ENCODE measurements at places on chromosomes 5 and 9.

DNA sequence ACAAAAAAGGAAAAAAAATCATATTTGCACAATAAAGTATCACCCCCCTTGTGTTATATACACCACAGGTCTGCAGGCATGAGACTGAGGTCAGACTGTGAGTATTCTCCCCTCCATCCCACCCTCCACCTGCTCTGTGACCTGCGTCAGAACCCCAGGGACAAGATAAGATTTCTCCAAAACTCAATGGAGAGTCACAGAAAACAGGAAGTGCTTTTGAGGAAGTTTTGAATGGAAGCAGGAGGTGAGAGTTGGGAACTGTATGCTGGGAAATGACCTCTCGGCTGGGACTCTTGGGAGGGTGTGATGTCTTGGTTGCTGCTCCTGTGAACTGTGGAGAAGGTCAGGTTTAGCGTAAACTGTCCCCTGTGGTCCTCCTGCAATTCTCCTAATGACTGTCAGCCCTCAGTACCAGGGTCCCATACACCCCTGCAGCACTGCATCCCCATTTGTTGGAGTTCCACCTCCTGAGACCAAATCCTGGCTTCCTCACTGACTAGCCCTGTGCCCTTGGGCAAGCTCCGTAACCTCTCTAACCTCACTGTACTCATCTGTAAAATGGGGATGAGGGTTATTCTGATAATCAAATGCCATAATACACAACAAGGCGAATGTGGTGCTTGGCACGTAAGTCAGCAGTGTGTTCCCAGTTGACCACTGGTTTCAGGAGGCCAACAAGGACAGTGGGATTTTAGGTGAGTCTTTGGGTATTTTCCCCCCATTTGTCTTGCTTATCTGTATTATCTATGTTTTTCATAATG is 6.9 kb upstream of the CTSL start:
- DNase-seq, result no peak

- DNase-seq, result no peak
Measured at GRCh38 chr9:108245901-108246300, 609.9 kb downstream of the ACTL7B start.

- no peak for DNase-seq
Measured at GRCh38 chr5:6468104-6468503, 19.4 kb downstream of the UBE2QL1 start.

GRCh38 chr9:35519692-35520363 is 29.9 kb downstream of the RUSC2 start:
- no peak for DNase-seq

- DNase-seq, result no peak
Measured at GRCh38 chr5:62190173-62190572, 115.8 kb upstream of the KIF2A start.

- no peak for DNase-seq
Measured at GRCh38 chr9:129555512-129556215, 65.2 kb downstream of the C9orf50 start.

GRCh38 chr9:134601764-134602163 is 39.8 kb upstream of the COL5A1 start:
- DNase-seq, result no peak

GRCh38 chr9:105858006-105858690 is 163.8 kb downstream of the TMEM38B start:
- no peak for DNase-seq

GRCh38 chr9:4196376-4196775 is 103.5 kb downstream of the GLIS3 start:
- DNase-seq, result no peak

DNA sequence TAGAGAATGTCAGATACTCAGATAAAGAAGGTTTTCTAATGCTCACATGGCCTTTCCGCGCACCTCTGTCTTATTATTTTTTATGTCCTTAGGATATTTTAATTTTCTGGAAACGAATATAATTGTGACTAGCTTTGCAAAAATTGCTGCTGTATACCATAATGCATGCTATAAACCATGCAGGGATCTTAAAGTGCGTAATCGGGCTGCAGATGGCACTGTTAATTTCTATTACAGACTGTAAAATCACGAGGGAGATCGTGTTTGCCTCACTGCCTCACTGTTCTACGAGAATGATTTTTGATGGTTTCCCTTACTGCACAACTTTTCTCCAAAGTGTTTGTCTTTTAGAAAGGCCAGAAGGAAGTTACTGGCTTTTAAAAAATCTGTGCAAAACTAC is 356.1 kb downstream of the TUSC1 start:
- no peak for DNase-seq

GRCh38 chr9:124303762-124304161 is 46.0 kb downstream of the NEK6 start:
- no peak for DNase-seq

- DNase-seq, result no peak
Measured at GRCh38 chr5:54517174-54517511, 416 bp upstream of the SNX18 start.

GRCh38 chr5:93320920-93321445 is 260.0 kb downstream of the NR2F1-AS1 start:
- no peak for DNase-seq

DNA sequence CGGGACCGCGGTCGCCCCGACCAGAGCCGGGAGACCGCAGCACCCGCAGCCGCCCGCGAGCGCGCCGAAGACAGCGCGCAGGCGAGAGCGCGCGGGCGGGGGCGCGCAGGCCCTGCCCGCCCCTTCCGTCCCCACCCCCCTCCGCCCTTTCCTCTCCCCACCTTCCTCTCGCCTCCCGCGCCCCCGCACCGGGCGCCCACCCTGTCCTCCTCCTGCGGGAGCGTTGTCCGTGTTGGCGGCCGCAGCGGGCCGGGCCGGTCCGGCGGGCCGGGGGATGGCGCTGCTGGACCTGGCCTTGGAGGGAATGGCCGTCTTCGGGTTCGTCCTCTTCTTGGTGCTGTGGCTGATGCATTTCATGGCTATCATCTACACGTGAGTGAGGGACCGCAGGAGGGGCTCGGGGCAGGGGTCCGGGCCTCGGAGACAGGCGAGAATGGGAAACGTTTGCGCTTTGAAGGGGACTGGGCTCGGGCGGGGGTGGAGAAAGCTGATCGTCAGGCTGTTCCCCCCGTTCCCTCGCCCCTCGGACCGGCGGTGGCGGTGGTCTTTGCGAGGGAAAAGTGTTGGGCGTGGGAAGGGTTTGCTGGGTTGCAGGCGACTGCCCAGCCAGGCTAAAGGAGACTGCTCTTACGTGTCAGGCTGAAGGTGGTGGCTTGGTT is 457 bp downstream of the UGCG start:
- DNase-seq, result peak; percentile 89

DNA sequence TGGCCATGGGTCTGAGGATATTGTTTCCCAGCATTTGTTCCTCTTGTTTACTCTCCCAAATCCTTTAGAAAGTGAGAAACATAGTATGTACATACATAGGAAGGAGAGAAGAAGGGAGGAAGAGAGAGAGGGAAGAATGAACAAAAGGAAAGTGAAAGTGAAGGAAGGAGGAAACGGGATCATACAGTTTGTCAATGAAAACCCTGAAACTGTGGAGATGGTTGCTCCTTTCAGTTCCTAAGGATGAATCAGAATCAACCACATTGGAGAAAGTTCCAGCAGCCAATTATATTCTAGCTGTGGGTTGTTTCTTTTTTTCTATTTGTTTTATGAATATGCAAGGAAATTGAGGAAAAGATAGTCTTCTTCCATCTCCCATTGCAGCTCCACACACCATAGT is 396.5 kb downstream of the MLLT3 start:
- no peak for DNase-seq

GRCh38 chr5:52283221-52283620 is 504.5 kb upstream of the ITGA1 start:
- no peak for DNase-seq

- DNase-seq, result no peak
Measured at GRCh38 chr5:42108468-42108867, 183.4 kb downstream of the FBXO4 start.

DNA sequence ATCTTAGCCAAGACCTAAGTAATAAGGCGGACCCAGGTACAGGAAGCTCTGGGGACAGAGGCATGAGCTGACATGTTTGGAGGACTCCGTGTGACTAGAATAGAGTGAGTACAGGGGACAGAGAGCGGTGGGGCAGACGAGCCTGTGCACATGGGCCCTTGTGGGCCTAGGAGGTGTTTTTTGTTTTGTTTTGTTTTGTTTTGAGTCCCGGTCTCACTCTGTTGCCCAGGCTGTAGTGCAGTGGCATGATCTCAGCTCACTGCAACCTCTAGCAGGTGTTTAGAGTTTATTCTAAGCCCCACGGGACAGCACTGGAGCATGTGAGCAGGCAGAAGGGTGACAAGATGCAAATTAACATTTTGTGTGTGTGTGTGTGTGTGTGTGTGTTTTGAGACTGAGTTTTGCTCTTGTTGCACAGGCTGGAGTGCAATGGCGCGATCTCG is 3.1 kb upstream of the EEIG1 start:
- no peak for DNase-seq

DNA sequence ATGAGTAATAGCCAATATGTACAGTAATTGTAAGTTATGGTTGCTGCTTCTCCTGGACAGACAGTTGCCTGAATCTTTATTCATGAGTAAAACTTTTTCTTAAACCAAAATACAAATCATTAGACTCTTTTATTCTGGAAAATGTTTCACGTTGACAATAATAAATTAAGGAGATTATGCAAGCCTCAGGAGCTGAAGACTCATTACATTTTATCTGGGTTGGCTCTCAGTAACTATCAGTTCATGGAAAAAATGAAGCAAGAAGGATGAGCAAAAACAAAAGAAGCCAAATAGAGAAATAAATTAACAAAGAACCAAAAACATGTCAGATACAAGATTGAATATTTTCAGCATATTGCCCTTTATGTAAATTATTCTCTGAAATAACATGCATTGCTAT is 88.9 kb upstream of the PRR16 start:
- DNase-seq, result no peak

GRCh38 chr5:135335031-135335828 is 63.8 kb downstream of the MACROH2A1 start:
- DNase-seq, result no peak

DNA sequence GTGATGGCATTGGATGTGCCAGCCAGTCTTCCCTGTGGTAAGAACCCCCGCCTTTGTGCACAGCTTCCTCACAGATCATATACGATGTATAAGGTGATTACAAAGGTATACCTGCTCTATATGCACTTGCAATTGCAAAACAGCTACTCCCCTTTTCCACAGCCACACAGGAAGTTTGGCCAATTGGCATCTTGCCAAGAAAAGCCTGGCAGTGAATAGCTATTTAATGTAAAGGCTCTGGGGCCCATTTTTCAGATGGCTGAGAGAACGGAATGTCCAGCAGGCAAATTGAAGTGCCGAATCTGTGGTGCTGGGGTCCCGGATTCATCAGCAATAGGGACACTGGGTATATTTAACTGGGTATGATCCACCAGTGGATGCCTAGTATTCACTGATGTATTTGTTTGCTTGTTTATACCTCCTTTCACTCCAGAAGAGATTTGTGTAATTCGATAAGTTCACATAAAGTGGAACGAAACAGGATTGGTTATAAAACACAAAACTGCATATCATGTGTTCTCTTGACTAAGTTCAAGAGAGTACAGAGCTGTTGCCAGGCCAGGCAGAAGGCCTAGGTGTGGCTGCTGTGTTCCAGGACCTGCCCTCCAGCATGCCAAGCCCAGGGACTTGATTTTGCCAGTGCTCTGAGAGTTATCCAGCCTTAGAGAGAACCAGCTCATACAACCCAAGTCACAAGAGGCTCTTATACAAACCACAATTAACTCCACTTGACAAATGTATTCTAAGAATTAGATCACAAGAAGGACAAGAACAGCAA is 27.7 kb upstream of the GABRP start:
- DNase-seq, result no peak

GRCh38 chr9:23638837-23639426 is 187.1 kb downstream of the ELAVL2 start:
- DNase-seq, result no peak

- no peak for DNase-seq
Measured at GRCh38 chr5:39209924-39210323, 9.4 kb downstream of the FYB1 start.

- DNase-seq, result no peak
Measured at GRCh38 chr5:112958093-112959088, 18.2 kb upstream of the DCP2 start.

- DNase-seq, result no peak
Measured at GRCh38 chr9:86052556-86053468, 46.5 kb downstream of the GOLM1 start.

DNA sequence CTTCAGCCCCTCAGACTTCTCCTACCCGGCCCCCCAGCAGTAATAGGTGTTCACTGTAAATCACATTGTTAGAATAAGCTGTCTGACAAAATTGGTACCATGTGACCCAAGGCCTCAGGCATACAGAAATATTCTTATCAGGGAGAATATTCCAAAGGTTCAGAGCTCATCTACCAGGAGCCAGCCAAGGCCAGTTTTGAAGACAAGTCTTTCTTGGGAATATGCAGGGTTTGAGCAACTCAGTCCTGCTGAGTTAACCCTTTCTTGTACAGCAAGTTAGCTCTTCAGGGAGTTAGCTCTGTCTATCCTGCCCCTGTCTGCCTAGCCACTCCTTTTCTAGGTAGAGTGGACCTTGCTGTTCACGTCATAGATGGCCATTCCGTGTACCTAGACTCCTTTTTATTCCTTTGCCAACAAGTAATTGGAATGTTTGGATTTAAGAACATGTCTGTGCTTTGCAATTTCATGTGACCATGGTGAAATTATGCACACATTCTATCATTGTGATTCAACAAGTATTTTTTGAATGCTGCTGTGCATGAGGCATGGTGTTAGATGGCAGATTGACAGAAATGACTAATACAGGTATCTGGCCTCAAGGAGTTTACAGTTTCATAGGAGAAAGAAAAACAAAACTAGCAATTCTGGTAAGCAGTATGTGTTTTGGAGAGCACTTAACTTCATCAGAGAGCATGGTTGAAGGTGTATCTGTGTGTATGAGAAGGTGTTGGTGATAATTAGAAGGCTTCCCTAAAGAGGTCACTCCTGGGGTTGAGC is 22.6 kb downstream of the TGFBR1 start:
- DNase-seq, result no peak

- DNase-seq, result no peak
Measured at GRCh38 chr9:129225815-129226214, 47.8 kb upstream of the IER5L start.

DNA sequence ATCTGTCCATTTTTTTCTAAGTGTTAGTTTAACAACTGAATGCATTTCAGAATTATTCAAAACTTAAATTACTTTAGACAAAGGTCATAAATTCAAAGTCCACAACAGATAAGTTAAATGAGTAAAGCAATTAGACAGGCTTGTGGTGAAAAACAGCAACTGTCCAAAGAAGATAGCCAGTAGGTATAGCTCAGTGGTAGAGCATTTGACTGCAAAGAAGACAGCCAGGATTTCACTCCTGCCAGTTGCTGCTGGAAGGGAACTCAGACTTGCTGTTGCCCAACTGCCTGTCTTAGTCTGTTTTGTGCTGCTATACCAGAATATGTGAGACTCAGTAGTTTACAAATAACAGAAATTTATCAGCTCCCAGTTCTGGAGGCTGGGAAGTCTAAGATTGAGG is 10.0 kb downstream of the FANCC start:
- DNase-seq, result no peak

- DNase-seq, result no peak
Measured at GRCh38 chr5:55904152-55904551, 53.0 kb downstream of the IL31RA start.

Measured in vagina (tissue), 2 donors.